ENCODE measurements at places on chromosomes 2 and 18.

DNA sequence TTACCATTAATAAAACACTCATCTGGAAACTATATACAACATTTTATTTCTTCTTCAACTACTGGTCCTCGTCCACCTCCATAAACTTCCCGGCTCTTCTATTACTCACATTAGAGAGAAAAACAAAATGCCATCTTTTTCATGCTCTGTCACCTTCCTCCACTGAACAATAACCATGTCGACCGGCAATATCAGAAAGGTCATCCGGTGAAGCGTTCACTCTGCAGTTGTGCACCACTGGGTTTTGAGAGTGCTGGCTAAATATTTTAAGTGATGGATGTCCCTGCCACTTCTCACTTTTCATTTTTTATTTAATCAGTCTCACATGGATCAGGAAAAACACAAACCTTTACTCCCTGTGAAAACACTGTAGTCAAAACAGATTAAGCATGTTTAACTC is 48.2 kb downstream of the SPP2 start:
- DNase-seq, result no peak

DNA sequence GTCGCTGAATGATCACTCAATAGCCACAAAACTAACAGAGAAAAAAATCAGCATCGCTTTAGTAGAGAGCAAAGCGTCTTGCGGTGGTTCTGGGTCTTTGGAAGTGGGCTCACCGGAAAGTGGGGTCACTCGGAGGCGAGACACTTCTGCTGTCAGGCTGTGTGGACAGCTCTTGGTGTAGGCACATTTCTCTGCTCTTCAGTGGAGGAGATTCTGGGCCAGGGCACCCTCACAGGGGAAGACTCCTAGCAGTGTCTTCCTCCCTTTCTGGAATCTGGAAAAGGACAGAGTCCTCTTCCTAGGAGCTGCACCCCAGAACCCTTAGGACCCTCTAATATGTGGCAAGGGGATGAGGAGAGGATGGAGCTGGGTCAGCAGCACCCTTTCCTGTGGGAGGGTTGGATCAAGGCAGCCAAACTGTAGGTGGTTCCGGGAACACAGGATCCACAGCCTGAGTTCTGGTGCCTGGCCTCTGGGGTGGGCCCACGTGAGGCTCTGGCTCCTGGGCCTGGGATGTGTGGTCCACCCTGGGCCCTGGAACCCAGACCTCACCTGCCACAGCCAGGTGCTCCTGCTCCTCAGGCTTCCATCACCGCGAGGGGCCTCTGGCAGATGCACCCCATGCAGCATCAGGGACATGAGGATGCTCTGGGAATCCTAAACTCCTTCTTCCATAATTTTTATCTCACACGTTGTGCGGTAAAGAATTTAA is 25.1 kb downstream of the GPR35 start:
- DNase-seq, result no peak

GRCh38 chr2:178193496-178193822 is 853 bp upstream of the OSBPL6 start:
- DNase-seq, result no peak

DNA sequence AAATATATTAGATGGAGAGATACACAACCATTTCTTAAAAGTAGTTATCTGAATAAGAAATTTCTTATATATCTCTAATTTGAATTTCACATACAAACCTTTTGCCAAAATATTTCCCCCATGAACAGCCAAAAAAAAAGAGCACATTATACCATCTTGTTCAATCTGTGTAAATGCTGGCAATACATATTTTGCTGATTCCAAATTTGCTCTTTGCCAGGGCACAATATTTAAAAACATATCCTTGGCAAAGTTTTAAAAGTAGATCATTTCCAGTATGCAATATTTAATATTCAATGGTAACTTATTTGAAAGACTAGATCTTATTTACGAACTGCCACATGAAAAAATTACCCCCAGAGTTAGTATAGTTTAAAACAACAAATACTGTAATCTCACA is 204.2 kb downstream of the CBLN2 start:
- DNase-seq, result no peak

- no peak for DNase-seq
Observed at GRCh38 chr2:146989741-146990140, 855.1 kb upstream of the ACVR2A start.

- DNase-seq, result no peak
Observed at GRCh38 chr18:2894131-2894840, 47.5 kb downstream of the EMILIN2 start.

DNA sequence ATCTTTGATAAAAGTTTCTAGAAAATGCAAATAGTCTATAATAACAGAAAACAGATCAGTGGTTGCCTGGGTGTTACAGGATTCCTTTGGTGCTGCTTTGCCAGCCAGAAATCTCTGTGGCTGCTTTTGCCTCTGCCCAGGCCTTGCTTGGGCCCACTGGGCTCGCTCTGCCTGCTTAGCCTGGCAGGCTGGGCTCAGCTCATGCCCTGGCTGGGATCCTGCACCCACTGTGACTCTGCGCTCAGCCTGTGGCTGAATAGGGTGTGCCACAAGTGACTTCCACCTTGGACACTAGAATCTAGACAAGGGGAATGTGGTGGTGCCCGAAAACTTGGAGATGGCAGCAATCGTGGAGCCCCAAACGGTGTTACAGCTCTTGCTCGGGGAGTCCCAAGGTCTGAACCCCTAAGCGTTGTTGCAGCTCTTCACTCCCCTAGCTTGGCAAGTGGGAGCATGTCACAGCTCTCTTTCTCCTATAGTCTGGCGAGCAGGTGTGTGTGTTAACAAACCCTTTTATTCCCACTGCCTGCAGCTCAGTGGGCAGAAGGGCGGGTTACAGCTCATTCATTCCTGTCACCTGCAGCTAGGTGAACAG is 50.9 kb downstream of the FBXO48 start:
- no peak for DNase-seq

DNA sequence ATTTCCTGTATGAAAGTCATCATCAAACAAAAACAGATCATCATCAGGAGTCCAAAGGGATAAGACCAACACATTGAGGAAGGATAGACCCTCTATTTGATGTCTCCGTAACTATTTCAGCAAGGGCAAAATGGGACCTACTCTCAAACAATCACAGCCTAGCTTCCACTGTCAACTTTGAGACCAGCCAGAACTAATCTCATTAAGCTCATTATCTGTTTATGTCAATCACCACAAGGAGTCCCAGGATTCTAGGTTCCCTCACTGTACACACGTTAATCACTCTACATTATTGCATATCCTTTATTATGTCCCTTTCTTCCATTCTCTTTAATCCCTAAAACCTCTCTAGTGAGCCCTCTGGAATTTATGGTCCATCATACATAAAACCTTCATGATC is 370.3 kb upstream of the LINC00305 start:
- DNase-seq, result no peak

DNA sequence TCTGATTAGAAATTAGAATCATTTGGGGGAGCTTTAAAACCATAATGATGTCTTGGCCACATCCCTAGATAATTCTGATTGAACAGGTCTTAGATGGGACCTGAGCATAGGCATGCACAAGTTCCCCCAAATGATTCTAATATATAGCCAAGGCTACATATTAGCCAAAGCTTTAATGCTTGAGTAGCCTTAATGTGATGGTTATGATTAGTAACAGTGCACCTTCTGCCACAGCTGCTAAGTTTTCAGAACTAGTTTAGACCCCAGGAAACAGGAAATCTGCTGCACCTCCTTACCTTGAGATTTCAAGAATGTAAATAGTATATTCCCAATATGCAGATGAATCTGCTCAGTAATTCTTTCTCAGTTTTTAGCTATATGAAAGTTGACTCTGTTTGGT is 119.8 kb downstream of the PTPN4 start:
- DNase-seq, result no peak

GRCh38 chr18:49924293-49924983 is 111.1 kb upstream of the ACAA2 start:
- no peak for DNase-seq

- DNase-seq, result no peak
Observed at GRCh38 chr2:29139152-29139551, 23.9 kb downstream of the CLIP4 start.

GRCh38 chr18:9206421-9206820 is 69.8 kb downstream of the ANKRD12 start:
- no peak for DNase-seq

DNA sequence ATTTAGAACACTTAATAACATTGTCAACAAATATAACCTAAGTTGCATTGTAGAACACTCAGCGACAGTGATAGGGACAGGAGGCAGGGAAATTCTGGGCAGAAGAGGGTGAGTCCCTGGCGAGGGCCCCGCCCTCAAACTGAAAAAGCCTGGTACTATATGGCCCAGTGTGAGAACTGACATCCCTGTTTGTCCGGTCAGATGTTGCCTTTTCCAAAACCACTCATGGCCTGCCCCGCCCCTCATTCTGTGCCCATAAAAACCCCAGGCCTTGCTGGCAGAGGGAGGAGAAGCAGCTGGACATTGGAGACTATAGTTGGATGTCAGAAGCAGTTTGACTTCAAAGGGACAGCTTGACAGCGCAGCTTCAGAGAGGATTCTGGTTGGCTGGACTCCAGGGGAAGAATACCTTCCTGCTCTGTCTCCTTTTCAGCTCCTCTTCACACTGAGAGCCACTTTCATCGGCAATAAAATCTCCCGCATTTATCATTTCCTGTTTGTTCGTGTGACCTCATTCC is 47.0 kb downstream of the FAM117B start:
- no peak for DNase-seq

DNA sequence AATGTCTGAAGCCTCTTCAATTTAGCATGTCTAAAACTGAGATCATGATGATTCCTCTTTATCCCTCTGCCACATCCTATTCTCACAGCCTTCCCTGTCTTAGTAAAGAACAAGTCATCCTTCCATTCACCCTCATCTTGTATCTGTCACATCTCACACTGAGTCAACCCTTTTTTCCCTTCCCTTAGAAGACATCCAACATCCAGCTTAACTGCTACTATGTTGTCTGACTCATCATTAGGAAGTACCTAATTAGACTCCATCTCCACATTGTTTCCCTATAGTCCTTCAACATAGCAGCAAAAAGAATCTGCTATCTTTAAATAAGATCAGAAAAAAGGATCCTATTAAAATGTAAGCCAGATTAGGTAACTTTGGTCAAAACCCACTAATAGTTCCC is 85.2 kb upstream of the GRB14 start:
- no peak for DNase-seq

GRCh38 chr2:42274863-42275262 is 86.2 kb downstream of the COX7A2L start:
- DNase-seq, result no peak

DNA sequence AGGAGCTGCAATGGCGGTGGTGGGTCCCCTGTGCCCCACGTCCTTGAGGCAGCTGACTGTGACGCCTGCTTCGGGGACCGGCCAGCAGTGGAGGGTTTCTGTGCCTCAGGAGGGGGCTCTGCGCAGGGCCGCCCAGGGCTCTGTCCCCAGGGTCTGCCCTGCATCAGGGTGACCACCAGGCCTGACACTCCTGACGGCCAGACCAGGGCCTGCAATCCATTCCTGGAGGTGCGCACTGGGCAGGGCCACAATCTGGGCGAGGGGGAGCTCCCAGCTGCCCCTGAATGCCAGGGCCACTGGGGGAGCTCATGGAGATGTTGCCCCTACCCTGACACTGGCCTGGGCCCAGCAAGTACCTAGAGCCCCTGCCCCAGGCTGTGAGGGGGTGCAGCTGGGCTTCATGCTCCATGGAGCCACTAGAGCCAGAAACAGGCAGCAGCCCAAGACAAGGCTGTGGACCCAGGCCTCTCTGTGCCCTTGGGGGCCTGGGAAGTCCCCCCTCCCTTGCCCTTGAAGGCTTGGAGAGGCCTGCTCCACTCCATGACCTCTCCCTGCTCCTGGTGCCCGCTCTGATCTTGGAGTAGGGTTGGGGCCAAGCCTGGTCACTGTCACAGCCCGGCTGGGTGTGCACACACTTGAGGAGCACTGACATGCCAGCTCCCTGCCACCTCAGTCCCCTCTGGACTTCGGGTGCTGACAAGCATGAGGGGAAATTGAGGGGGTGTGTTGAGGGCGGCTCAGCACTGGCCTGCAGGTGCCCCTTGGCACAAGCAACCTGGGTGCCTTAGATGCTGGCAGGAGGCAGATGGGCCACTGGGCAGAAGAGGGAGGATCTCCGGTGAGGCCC is 55.9 kb downstream of the LDAH start:
- DNase-seq, result no peak

- DNase-seq, result no peak
Observed at GRCh38 chr2:216316743-216317142, 55.5 kb downstream of the MARCHF4 start.

DNA sequence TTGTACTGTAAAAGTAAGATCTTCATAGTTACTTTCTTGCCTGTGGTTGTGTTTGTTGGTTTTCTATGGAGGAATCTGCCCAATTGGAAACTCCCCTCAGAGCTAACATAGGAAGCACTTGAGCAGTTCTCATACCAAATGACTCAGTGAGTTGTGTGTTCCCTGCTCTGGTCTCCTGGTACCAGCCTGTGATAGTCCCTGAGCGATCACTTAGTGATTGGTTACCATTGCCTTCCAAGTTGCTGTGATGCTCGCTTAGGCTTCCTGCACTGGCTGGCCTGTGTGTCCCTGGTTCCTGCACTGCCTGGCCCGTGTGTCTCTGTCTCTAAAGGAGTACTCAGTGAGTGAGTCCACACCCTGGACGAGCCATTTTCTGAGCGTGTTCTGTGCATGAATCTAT is 133.0 kb downstream of the MAP4K4 start:
- no peak for DNase-seq

- no peak for DNase-seq
Observed at GRCh38 chr2:104502901-104503300, 351.0 kb upstream of the POU3F3 start.

DNA sequence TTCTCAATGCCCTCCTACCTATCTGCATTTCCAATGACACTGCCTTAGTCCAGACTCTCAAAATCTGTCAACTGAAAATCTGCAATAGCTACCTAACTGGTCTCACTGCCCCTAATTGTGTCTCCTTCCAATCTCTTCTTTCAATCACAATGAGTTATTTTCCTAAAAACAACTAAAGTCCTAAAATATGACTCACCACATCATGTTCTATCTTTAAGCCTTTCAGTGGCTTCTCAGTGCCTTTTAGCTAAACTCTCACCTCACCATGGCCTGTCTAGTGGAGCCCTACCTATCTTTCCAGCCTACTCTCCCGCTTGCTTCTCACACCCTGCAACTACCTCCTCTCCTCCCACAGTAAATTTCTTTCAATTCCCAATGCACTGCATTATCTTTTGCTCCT is 220.9 kb upstream of the PKDCC start:
- DNase-seq, result no peak

DNA sequence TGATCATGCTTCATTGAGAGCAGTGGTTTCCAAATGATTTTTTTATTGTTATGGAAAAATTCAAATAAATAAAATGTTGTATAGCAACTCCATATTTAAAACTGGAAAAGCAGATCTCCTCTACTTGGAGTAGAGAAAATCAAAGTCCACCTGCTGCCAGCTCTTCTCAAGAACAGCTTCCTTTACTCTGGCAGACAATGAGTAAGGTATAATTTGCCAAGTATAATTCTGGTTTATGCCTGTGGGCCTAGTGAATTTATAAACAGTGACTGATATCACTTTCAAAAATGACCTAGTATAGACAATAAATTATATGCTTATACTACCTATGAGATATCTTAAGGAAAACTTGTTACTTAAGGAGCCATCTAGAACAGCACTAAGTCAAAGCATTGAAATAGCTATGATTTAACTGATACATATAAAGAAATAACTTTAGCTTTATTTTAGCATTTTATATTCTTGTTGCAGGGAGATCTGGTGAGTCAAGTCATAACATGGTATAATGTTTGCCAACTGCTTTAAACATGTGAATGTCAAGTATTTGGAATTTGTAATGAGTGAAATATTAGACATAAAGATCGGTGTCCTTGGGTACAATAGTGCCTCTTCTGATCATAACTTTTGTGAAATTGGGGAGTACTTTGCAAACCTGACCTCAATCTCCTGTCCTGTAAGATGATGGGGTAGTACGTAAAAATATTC is 1389.1 kb upstream of the PIK3C3 start:
- no peak for DNase-seq
